ENCODE measurements at places on chromosomes 5 and 9.

- peak; percentile 59 for DNase-seq
Observed at GRCh38 chr9:96874947-96875460, 20.7 kb upstream of the ZNF782 start.

DNA sequence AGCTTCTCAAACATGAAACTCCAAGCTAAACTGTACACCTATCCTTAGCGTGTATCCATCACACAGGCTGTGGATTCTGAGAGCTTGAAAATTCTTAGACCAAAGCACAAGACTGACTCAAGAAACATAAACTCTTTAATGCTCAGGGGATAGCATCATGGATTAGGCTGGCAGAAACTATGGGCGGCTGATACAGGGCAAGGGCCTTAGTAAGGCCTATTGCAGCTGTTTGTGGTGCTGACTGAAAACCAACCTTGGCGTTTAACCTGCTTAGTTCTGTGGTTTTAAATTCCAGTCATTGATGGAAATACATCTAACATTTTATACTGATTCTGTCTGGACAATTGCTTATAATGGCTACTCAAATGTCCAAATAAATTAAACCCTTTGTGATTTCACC is 183.7 kb downstream of the TLR4 start:
- no peak for DNase-seq

DNA sequence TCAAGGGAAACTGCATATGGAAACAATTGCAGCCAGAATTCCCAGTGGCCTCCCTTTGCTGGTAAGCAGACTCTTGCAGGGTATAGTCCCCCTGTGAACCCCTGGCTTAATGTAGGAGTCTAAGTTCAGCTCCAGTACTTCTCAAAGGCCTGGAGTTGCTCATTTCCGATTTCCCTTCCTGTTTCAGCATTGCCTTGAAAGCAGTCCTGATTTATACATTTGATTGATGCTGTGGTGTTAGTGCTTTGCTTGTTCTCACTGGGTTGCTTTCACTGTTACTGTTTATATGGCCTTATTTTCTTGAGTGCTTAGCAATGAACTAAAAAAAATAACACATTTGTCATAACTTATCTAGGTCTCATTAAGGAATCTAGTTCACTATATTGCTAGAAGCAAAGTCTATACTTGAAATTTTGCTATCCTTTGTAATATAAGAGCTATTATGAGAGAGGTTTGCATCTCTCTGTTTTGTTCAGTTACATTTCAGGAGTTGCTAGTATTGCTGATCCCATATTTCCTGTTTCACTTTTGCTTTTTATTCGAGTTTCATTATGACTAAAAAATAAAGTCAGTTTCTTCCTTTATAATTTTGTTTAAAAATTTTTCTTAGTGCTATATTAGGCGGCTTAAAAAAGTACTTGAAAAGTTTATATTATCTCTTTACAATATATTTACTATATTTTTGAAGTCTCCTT is 122.4 kb upstream of the NMUR2 start:
- DNase-seq: no peak

GRCh38 chr5:116492776-116493175 is 81.8 kb downstream of the SEMA6A start:
- DNase-seq: no peak

DNA sequence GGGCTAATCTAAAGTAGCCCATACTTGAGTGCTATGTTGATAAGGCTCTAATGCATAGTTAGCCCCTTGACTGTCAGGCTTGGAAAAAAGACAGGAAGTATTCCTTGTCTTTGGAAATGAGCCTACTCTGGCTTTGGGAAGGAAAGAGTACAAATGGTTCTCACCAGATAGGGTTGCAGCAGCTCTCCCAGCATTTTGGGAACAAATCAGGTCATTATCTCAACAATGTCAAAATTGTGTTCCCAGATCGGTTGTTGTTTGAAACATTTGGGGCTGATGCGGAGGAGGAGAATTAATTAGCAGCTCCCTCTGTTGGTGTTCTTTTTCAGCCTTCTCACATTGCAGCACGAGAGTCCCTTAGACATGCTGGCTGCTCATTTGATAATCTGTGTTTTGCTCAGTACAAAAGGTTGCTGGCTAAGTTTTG is 294.7 kb upstream of the DMRT1 start:
- DNase-seq: peak; percentile 26

- no peak for DNase-seq
Observed at GRCh38 chr5:36334315-36334714, 32.6 kb upstream of the RANBP3L start.

DNA sequence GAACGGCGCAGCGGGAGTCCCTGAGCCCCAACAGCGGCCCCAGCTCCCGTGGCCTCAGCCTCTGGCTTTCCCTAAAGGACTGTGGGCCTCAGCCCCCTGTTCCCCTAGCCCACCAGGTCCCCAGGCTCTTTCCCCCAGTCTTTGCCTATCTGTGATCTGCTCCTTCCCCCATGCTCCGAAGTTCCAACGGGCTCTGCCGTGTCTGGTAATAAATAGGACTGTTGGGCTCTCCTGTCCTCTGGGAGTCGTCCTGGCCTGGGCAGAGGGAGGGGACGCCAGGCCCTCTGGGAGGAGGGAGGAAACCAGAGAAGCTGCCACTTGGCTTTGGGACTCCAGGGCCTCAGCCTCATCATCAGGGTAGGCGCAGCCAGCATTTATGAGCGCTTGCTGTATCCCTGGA is 28.1 kb downstream of the ADGRD2 start:
- no peak for DNase-seq

GRCh38 chr9:112091810-112092209 is 83.3 kb downstream of the SUSD1 start:
- no peak for DNase-seq

- peak; percentile 24 for DNase-seq
Observed at GRCh38 chr5:15510831-15511230, 10.9 kb downstream of the FBXL7 start.

- DNase-seq: no peak
Observed at GRCh38 chr5:170333161-170333910, 35.8 kb upstream of the LCP2 start.

GRCh38 chr5:53059281-53059680 is 50.3 kb downstream of the MOCS2 start:
- no peak for DNase-seq

GRCh38 chr9:137460363-137461315 is 1.5 kb upstream of the NSMF start:
- DNase-seq: no peak

DNA sequence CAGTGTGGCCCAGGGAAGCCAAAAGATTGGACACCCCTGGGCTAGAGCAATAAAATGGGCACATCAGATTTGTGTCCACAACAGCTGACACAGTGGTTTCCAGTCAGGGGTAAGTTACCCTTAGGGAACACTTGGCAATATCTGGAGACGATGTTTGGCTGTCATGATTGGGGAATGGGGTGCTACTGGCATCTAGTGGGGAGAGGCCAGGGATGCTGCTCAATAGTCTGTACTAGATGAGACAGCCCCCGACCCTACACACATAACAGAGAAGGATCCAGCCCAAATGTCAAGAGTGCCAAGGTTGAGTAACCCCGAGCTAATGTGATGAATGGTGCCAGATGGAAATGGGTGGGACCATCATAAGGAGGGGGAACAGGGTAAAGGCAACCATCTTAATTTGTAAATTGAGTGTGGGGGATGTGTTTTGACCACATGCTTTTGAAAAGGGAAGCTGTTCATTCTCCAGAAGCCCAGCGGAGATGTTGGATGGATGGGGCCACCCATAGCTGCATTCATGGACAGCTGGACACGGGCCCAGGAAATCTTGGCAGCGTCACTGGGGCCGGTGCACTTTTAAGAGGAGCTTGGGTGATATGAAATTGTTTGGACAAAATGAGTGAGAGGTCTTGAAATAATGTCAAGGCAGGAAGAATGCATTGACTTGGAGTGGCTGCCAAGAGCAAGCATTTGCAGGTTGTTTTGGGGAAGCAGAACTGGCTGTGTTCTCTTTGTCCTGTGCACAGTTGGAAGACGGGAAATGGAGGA is 33.4 kb downstream of the SYK start:
- no peak for DNase-seq

- no peak for DNase-seq
Observed at GRCh38 chr5:126846344-126846743, 69.4 kb downstream of the LMNB1 start.

- DNase-seq: no peak
Observed at GRCh38 chr5:92505925-92506324, 1075.1 kb downstream of the NR2F1-AS1 start.

DNA sequence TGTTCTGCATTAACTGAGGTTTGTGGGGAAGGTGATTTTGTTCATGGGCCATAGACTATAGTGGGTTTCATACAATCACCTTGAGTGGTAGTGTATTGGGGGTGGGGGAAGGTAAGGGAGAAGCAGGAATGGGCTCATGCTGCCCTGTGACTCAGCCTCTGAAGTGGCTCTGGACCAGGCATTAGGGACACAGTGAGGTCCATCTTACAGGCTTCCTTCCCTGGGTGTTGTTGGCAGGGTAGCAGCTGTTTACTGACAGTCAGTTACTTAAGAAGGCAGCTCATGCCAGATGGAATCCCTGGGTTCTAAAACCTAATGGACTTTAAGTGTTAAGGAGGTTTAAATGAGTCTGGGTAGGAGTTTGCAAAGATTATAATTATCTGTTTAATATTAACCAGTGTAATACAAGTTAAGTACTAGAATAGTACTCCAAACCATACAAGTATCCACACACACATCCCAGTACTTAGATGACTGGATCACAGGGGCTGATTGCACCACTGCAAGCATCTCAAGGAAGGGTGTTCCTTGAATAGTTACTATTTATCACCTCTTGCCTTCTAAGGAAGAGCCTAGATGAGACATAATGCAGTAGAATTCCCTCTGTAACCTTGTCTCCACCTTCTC is 59.3 kb downstream of the CAST start:
- no peak for DNase-seq

DNA sequence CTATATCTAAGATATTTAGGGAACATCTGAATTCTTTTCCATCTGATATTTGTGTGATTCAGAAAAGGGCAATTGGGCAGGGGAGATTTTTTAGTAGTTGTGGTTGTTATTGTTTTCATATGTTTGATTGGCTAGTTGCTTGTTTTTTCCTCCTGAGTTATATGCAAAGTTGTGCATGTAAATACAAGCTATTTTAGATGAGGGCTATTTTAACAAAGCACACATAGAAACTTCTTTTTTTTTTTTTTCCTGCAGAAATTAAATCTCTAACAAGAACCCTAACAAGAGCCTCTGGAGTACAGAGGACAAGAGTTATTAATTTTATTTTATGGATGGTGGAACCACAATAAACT is 559.1 kb downstream of the CETN3 start:
- DNase-seq: no peak

- no peak for DNase-seq
Observed at GRCh38 chr5:136000147-136000546, 28.6 kb upstream of the TGFBI start.

DNA sequence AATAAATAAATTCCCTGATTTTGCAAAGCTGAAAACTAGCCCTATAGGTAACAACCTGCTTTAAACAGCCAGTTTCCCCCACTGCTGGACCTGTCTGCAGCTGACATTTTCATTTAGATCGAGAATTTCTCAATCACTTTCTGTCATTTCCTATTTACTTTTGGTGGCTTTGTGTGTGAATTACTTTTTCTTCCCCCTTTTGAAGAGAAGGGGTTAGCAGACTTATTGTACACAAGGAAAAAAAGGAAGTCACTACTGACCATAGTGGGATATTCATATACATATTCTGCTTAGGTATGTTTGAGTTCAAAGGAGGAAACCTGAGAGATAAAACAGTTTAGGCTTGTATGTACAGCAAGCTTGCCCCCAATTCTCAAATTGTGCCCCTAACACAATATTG is 27.0 kb upstream of the IFNB1 start:
- no peak for DNase-seq

DNA sequence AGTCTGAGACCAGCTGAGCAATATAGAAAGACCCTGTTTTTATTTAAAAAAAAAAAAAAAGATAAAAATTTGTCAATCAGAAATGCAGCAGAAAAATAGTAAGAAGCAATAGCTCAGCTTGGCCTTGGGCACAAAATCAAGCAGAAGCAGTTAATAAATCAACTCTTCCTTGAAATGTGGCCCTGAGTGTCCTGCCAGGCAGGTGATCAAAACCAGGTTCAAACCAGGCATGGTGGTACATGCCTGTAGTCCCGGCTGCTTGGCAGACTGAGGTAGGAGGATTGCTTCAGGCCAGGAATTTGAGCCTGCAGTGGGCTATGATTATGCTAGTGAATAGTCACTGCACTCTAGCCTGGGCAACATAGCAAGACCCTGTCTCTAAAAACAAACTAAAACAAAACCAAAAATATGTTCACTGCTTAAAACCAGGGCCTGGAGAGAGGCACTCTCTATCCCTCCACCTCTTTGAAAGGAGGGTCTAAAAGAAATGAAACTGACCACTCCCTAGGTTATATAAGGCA is 27.9 kb upstream of the KLF9 start:
- DNase-seq: peak; percentile 35

- DNase-seq: no peak
Observed at GRCh38 chr9:73889023-73889422, 608.1 kb upstream of the RORB start.

DNA sequence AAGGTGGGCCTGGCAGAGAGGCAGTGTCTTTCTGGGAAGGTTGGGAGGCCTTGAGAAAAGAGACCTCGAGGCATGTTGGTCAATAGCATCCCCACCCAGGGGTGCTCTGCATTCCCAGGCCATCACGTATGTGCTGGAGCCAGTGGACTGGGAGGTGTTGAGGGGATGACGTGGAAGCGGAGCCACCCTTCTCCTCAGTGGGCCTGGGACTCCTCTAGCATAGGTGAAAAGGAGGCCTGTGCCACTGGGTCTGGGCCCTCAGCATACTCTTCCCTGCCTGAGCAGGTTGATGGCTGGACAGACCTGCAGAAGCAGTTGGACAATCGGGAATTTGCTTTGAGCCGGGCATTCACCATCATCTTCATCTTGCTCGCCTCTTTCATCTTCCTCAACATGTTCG is 25.5 kb downstream of the PITX1 start:
- DNase-seq: no peak

GRCh38 chr5:172758834-172759149 is 12.2 kb downstream of the DUSP1 start:
- no peak for DNase-seq

DNA sequence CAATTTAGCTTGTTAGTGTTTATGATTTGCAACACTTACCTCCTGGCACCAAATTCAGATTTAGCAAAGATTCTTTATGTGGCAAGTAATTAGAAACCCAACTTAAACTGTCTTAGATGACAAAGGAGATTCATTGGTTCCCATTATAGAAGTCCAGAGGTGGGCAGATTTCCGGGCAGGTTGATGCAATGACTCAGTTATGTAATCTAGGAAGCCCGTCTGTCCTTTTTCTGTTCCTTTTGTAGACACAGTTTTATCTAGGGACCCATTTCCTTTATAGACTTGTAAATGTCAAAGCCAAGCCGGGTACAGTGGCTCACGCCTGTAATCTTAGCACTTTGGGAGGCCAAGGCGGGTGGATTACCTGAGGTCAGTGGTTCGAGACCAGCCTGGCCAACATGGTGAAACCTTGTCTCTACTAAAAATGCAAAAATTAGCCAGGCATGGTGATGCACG is 20.3 kb upstream of the ANKRD33B start:
- no peak for DNase-seq

- no peak for DNase-seq
Observed at GRCh38 chr9:123251324-123251723, 17.1 kb downstream of the STRBP start.
